NK-92 treated with Interleukin-12 subunit alpha and Interleukin-12 subunit beta, amount 100 ng/mL, for 24 hours (cell line): ENCODE measurements at places on chromosomes 6 and 20.

- no peak for DNase-seq
Observed at GRCh38 chr20:10741060-10741459, 67.3 kb upstream of the JAG1 start.

DNA sequence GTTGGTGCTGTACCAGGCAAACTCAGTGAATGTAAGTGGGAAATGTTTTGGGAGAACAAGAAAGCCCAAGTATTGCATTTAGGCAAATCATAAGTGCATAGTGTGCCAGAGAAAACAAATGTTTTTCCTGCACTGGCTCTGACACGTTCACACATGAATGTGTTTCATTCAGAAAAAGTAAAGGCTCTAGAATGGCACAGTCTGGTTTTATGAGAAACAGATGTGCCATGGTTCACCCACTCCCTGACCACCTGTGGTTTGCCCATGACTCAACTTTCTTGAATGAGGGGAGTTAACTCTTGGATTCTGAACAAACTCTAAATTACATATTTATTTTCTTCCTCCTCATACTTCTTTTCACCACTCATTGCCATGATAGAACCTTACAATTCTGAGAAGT is 126.9 kb downstream of the KCNQ5 start:
- no peak for DNase-seq

- no peak for DNase-seq
Observed at GRCh38 chr6:44931385-44931784, 396.7 kb upstream of the RUNX2 start.

GRCh38 chr20:20259533-20259932 is 108.4 kb upstream of the INSM1 start:
- DNase-seq = no peak

DNA sequence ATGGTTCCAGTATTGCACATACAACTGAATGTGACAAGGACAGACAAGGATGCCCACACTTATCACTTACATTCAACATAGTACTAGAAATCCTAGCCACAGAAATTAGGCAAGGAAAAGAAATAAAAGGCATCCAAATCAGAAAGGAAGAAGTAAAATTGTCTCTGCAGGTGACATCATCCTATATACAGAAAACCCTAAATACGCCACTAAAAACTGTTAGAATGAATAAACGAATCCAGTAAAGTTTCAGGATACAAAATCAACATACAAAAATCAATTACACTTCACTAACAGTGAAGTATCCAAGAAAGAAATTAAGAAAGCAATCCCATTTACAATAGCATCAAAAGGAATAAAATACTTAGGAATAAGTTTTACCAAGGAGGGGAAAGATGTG is 66.1 kb downstream of the FAM217A start:
- no peak for DNase-seq

- DNase-seq = no peak
Observed at GRCh38 chr6:14505401-14505800, 387.8 kb downstream of the CD83 start.

GRCh38 chr6:112036088-112036637 is 17.7 kb upstream of the CCN6 start:
- DNase-seq = no peak

DNA sequence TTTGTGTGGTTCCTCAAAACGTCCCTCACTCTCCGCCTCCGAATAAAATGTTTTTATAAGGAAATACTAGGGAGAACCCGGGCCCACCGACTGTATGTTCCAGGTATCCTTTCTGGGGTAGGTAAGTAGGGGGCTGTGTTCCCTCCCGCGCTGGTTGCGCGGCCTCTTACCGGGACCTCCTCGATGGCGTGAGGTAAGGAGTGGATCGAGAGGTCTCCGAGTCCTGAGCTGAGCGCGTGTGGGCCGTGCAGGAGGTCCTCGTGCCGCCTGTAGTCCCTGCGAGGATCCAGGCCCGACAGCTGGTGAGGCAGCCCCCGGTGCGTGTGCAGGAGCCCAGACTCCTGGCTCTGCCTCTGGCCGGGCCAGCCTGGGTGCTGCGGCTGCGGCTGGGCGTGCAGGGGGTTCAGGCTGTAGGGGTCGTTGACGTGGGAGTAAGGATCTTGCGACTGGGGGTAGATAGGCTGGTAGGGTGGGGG is 5.1 kb downstream of the TFAP2A start:
- no peak for DNase-seq
